ENCODE measurements at places on chromosomes 2 and 18. TPM values are rescaled to one million over a fixed set of nuclear protein-coding genes. Genes with fewer than 3 reads are reported as not detected.

The TMEM131 gene
- 54.8 TPM for total RNA-seq

The DNPEP gene
- 53.2 TPM for total RNA-seq

The CYP26B1 gene
- total RNA-seq, result 89.4 TPM

The SALL3 gene
- 0.16 TPM for total RNA-seq

The EHBP1 gene
- total RNA-seq, result 37.1 TPM

The ARHGEF4 gene
- 133 TPM for total RNA-seq

The ME2 gene
- 10.4 TPM for total RNA-seq

The SPP2 gene
- total RNA-seq, result not detected

The OR6B2 gene
- not detected for total RNA-seq

The TMEM37 gene
- 8.7 TPM for total RNA-seq

The KIF3C gene
- 3.8 TPM for total RNA-seq

DNA sequence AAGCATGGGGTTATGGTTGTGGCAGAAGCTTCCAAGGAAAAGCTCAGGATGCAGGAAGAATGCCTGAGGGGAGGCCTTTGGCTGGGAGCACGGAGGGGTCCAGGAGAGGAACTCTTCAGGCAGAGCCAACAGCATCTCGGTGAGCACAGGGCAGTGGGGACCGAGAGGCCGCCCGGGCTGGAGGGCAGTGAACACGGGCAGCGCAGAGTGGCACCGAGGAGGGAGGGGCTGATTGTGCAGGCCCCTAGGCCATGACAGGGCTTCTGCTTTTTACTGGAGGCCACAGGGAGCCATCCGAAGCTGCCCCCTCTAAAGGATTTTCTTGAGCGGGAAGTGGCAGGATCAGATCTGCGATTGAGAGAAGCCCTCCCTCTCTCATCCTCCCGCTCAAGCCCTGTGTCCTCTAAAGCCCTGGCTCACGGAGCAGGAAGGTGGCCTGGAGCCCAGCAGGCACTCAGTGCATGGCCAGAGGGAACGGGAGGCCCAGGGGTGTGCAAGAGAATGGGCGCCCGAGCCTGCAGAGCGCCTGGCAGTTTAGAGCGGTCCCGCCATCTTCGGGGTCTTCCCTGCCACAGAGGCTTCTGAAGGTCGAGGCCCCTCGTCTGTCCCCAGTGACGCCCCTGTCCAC, 110.0 kb upstream of the STON1 start:
- DNase-seq, result no peak

GRCh38 chr2:105113616-105114291, 75.9 kb downstream of the MRPS9 start:
- DNase-seq, result no peak

DNA sequence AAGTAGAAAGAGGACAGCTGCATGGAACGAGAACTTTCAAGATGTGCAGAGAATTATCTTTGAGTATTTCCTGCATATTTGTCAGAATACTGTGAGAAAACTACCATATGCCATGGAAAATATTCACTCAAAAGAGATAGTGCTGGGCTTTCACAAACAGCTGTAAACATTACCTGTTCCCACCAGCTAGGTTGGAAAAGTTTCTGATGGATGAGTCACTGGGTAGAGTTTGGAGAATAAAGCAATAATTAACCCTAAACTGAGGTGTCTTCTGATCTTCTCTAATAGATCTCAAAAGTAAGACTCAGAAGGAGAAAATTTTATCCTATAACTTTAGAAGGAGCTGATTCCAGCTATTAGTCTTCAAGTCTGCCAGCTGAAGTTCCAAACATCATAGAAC, 3.9 kb upstream of the FSIP2 start:
- no peak for DNase-seq

GRCh38 chr2:193373120-193373519, 1178.4 kb upstream of the TMEFF2 start:
- DNase-seq, result no peak

DNA sequence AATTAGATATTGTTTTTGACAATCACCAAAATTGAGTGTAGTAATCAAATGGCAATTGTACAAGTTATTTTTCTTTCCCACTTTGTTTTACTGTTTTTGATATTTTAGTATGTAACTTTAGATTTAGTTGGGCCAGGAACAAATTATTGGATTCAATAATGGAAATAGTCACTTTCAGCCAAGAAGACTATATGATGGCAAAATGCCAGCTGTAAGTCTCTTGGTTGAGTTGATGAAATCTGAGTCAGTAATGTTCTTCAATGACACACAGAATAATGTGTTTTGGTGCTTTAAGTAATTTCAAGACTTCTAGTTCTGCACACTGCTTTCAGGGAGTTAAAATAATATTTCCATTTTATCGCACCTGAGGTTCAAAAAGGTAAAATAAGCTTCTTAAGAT, 2022.0 kb upstream of the CELF4 start:
- no peak for DNase-seq

DNA sequence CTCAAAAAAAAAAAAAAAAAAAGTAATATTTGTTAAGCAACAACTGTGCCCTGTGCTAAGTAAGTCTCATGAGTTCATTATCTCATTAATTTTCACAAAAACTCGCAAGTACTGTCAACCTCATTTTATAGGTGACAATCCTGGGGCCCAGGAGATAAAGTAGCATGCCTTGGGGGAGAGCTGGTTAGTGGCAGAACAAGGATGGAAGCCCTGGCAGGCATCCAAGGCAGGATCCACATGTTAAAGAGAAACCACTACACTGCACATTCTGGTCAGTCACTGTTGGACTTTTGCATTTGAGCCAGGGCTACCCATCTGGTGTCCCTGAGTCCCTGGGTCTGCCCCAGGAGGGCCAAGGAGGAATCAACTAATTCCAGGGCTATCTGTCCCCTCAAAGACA, 54.6 kb downstream of the ZFP36L2 start:
- no peak for DNase-seq

DNA sequence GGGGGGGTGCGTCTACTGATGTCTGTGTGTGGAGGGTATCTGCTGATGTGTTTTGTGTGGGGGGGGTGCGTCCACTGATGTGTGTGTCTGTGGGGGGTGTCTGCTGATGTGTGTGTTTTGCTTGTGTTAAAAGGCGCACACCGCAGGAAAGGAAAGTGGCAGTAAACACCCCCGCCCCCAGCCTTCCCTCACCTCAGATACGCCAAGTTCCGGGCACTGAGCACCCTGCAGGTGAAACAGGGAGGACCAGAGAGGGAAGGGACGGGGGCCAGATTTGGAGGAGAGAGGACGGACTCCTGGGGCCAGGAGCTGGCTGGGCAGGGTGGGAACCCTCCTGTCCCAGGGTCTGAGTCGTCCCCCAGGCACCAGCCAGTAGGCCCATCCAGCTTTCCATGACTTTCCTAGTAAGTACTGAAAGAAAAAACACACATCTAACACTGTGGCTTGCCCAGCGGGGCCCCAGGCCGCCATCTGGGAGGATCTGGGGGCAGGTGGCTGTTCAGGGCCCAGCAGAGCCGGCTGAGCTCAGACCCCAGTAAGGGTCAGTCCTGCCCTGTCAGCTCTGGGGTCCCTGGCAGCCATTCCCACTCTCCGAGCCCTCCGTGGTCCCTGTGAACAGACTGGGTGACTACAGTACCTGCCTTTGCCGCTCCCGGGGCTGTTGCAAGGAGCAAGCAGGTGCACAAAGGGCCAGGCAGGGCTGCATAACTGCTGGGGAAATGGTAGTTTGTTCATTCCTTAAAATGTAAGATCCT, 126.9 kb downstream of the NFATC1 start:
- DNase-seq, result peak; percentile 82

- no peak for DNase-seq
These were observed 87.0 kb downstream of the ALPK2 start for GRCh38 chr18:58541789-58542425.

DNA sequence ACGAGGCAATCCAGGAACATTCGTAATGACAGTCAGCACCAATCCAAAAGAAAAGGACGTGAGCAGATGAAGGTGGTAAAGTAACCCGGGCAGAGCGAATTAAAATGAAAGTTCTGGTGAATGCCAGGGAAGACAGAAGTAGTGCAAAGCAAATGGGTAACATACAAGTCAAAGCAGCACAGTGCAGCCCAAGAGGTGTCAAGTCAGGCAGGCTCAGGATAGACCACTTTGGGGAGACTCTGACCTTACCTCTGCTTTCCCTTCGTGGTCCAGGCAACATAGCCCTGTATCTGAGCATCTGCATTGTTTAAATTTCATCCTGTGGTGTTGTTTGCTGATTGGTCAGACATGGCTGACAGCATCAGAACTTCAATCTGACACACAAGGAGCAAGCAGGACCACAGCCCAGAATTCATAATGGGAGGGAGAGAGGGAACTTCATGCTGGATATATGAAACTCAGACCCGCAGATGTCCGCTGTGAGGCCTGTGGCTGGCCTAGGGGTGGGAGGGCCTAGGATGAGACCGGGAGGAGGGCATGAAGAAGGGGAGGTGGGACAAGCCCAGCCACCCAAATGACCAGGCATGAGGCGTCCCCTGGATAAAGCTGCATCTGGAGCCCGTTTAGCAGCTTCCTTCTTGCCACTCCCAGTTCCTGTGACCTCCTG, 285.7 kb downstream of the TCF4 start:
- peak; percentile 86 for DNase-seq

GRCh38 chr18:7855671-7856070, 288.6 kb downstream of the PTPRM start:
- DNase-seq, result no peak

DNA sequence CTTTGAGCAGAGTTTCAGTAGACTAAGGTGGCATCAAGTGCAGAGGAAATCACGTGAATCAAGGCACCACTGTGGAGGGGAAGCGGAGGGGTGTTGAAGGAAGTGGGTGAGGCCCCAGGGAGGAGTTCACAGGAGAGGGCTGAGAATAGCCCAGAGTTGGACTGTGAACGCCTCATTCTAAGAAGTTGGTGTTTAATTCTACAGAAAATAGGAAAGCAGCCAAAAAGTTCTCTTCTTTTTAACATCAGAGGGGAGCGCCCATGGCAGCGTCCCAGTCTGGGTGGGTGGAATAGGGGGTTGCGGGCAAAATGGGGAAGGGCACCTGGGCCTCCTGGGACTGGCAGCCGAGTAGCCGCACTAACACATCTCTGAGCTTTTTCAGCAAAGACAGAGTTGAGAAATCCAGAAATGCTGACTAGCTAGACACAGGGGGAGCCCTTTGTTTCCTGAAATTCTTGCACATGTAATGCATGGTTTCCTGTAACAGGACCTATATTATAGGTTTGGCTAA, 97.0 kb downstream of the NEB start:
- no peak for DNase-seq

DNA sequence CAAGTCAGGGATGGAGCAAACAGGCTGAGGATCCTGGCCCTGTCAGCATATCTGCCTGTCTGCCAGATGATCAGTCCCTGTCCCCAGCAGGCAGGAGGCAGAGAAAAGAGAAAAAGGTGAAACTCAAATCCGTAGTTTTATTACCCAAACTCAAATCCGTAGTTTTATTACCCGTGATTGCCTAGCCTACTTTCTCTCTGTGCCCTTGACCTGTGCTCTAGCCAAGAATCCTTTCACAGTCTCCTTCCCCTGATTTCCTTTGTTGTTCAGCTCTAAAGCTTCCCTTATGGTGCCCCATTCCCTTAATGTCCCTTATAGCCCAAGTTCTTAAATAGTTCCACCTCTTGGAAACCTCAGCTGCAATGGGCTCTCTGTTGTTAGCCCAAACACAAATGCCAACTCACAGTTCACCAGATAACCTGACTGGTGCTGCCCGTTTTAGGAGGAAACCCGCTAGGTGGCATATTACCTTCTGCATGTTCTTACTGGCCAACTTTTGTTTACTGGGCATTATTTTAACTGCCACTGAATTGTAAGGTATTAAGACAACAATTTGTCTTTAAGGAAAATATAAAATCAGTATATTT, 125.7 kb upstream of the FZD5 start:
- DNase-seq, result no peak

GRCh38 chr18:24802456-24802855, 342.0 kb downstream of the HRH4 start:
- no peak for DNase-seq

DNA sequence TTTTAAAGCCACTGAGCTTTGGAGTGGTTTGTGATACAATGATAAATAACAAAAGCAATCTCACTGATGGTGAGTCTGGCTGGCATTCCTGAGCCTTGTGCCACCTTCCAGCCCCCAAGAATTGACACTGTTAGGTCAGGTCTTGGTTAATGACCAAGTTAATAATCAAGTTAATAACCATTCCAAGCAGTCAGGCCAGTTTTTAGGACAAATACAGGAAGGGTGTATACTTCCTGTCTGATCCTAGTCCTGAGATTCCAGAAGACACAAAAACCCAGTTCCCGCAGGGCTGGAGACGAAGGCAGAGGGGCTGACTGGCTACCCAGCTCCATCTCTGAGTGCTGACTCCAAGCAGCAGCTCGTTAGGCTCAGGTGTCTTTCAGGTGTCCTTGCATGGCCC, 74.6 kb upstream of the LAPTM4A start:
- no peak for DNase-seq

DNA sequence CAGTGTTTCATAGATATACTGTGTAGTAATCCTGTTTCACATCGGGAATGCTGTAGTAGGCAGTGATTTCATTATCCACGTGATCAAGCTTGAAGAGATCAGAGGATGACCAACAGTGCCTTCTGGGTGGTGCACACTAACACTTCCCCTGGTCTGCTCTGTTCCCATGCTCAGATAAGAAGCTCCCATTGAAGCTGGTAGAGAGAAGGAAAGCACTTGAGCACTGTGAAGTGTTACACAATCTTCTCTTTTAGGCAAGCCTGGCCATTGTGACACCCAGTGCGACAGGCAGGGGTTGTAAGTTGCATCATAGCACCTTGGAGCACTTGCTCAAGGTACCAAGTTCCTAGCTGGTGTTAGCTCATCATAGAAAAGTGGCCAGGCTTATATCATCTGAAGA, 30.6 kb upstream of the GPD2 start:
- DNase-seq, result peak; percentile 24

- DNase-seq, result no peak
These were observed 14.1 kb upstream of the ARMC9 start for GRCh38 chr2:231184319-231184718.

- no peak for DNase-seq
These were observed 17.1 kb downstream of the TMEM185B start for GRCh38 chr2:120206022-120206581.

GRCh38 chr18:57376503-57376902, 24.1 kb downstream of the ST8SIA3 start:
- DNase-seq, result no peak

- peak; percentile 79 for DNase-seq
These were observed 78.1 kb downstream of the CIB4 start for GRCh38 chr2:26562811-26563645.

GRCh38 chr2:16218625-16219024, 278.3 kb downstream of the MYCN start:
- no peak for DNase-seq

DNA sequence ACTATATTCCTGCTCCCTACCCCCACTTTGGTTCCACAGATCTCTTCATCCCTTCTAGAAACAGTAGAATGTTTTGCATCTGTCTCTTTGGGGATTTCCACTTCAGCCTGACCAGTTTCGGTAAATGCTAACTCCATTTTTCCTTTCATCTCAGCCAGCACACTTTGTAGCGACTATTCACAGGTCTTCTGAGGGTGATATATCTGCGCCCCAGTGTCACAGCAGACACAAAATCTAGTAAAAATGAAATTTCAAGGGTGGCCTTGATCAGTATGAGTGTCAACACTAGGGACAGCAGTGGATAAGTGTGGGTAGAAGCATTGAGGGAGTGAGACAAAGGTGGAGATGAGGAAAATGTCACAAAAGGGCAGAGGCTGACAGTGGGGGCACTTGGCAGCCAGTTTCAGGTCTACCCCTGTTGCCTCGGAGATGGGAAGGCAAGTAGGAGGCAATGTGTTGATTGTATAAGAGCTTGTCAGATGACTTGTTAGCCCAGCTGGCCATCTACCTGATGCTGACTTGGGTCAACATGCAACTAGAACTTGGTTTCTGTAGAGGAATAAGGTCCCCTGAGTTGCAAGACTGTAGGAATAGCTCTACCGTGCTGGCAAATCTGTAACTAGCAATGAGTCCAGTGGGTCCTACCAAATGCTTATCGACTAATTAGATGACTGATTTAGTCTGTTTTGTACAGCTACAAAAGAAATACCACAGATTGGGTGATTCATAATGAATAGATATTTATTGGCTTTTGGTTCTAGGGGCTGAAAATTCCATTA, 60.7 kb downstream of the CXCR4 start:
- DNase-seq, result no peak
